Activated CD4-positive, CD25-positive, alpha-beta regulatory T cell treated with anti-CD3 and anti-CD28 coated beads, Interleukin-2, amount 50 U/mL, for 72 hours (primary cell): ENCODE measurements at places on chromosomes 7 and 10.

DNA sequence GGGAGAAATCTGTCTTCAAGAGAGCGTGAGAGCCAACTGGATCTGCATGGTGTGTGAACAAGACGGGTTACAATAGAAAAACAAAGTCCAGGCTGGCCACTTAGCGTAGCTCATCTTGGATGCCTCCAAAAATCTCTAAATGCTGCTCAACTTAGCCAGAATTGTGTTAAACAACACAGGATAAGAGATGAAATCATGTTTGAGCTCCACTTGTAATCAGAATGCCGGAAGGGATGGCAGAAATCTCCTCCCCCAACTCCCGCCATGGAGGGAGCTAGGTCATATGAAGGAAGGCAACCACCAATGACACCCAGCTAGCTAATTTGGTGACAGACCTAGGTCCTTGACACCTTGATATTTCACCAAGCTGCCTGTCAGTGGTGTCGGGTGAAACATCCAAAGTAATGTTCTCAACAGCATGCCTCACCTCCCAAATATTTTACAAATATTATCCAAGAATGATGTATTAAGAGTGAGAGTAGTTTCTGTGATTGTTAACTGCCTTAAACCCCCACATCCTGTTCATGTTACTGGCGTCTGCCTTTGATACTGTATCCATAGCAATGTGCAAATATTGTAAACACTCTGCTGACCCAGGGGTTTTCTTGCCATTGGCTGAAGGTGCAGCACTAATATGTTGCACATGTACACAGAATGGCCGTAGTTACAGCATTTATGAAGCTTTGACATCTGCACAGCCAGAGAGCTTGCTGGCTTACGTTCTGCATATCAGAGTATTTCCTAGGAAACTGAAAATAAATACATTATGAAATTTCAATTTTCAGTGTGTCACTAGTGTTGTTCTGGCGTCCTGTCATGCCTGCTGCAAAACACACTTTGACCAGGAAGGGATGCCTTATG is 25.8 kb downstream of the TMEM254 start:
- DNase-seq, result no peak

DNA sequence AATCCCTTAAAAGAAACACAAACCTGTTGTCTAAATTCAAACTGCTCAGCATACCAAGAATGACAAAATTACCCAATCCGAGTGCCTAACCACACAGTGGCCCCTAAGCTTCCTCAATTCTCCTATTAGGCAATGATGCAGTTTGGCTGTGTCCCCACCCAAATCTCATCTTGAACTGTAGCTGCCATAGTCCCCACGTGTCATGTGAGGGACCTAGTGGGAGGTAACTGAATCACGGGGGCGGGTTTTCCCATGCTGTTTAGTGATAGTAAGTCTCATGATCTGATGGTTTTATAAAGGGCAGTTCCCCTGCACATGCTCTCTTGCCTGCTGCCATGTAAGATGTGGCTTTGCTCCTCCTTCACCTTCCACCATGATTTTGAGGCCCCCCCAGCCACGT is 21.9 kb downstream of the PSAP start:
- no peak for DNase-seq

- no peak for DNase-seq
These were observed 286.5 kb downstream of the DOCK4 start for GRCh38 chr7:111919631-111920179.

DNA sequence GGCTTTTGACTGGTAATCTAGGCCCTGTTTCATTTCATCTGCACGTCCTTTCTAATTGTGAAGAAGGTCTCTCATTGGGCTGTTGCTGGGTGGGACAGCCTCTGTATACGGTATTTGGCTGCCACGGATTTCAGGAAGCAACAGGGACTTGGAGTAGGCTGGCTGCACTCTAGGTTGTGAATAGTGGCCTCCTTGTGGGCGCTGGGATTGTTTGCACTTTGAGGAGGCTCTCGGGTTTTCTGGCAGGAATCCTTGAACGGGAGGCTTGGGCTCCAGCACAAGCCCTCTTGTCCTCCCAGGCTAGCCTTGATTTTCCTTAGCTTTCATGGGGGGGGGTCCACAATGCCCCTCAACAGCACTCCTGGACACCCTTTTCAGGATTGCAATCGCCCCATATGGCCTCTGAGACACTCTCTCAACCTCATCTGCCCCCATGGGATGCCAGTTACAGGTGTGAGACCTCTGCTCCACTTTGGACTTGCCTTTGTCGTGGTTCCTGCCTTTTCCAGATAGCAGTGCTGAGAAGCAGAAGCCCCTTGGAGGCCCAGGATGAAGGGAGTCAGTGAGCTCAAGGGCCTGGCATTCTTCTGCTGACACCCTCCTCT is 33.9 kb upstream of the ZNF273 start:
- no peak for DNase-seq

DNA sequence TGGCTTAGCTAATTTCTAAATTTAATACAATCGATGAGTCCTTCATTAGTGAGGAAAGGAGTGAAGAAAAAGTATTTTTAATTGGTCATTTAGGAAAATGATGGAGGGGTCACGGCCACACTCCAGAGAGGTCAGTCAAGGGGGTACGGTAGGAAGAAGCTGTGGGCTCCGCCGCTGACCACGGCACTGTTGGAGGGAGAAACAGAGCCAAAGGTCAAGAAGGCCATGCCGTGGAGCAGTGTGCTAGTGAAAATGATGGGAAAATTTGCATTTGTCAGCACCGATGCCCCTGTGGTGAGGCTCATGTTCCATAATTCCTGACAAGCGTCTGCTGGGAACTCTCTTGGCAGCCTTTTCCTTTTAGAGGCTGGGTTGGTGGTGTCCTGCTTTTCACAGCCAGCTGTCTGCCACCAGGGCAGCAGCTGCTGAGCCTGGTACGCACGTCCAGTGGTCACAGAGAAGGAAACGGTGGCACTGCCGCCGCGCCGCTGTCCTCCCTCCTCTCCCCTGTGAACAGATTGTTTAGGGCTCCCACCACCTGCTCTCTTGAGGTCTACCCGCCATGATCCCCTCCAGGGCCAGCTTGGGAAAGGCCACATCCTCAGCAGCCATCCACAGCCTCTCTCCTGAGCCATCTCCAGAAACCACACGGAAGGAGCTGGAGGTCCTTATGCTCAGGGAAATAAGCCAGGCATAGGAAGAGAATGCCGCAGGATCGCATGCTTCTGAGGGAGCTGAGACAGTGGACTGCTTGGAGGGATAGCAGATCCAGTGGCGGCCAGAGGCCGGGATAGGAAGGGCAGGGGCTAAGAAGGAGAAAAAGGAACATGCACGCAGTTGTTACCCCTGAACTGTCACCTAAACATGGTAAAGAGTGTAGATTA is 263.7 kb upstream of the PPP2R2D start:
- DNase-seq, result no peak

- no peak for DNase-seq
These were observed 79.0 kb upstream of the LYZL1 start for GRCh38 chr10:29209830-29210229.

DNA sequence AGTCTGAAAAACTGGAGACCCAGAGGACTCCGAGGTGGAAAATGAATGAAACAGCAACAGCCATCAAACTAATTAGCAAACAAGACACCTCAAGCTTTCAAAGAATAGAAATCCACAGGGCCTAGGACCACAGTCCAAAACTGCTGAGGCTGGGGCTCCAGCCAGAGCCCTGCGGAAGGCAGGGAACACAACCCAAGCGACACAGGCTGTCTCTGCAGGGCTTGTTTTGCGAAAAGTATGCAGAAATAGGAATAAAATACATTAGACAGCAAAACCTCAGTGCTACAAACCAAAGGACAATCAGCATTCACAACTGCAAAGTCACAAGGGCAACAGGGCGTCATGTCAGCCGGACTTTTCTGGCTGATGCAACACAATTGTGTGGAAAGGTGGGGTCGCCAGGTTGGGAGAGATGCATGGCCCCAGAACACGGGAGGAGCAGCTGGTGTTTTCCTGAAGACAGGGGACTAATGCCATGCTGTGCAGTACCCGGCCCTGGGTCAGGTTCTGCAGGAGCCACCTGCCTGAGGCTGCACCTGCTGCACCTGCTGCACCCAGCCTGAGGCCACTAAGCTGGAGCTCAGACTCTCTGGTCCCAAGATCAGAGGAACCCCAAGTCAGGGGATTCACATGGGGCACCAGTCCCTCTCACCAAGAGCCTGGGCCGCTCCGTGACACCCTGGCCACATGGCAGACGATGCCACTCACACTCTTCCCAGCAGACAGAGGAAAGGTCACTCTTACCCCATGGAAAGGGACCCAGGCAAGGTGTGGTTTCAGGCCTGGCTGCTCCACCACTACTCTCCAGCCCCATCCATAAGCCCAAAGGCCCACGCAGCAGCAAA is 74.2 kb downstream of the MAD1L1 start:
- no peak for DNase-seq

GRCh38 chr10:80199828-80200227 is 5.5 kb downstream of the ANXA11 start:
- DNase-seq, result no peak

- DNase-seq, result no peak
These were observed at the start of gene GPNMB for GRCh38 chr7:23246555-23246954. Gene GPNMB, plus strand, starts transcription at chr7:23246775. Its CDS starts 83 bp downstream, at chr7:23246858.

DNA sequence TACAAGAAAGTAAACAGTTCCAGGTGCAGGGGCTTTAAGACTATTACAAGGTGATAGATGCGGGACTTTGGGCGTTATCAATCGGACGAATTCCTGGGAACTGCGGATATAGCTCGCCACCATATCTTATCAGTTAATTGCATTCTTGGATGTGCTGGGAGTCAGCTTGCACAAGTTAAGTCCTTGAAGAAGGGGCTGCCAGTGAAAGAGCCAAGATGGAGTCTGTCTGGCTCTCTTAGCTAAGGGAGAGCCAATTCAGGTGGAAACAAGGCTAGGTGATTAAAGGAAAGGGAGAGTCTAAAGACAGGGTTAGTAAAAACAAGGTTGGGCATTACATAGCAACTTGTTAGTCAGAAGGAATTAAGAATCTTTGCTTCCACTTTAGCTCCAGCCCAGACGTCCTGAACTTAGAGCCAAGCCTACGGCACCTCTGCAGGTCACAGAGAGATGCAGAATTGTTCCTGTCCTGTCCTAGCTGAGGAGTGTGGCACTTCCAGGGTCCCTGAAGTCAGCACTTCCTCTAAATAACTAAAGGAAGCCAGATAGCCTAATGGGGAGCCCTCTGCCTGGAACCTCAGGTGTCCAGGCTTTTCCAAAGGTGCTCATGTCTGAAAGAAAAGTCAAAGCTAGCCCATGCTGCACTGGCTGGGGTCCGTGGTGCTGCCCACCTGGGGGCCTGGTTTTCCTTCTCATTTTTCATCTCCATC is 17.3 kb downstream of the ZC3HAV1 start:
- no peak for DNase-seq

DNA sequence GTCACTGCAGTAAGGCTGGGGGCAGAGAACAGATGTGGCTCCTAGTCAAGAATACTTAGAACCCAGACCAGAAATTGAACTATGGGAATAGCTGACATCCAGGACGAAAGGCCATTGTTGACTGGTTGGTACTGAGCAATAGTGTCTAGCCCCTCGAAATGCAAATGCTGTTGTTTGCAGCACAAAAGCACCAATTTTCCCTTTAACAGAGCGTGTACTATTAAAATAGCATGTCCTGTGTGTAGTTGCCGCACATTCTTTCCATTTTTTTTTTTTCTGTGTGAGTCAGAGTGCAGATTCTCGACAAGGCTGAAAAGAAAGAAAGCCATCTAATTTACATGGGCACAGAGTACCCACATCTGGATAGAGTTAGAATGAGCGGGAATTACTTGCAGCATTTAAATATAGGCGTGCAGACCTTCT is 302.4 kb downstream of the PTEN start:
- no peak for DNase-seq

DNA sequence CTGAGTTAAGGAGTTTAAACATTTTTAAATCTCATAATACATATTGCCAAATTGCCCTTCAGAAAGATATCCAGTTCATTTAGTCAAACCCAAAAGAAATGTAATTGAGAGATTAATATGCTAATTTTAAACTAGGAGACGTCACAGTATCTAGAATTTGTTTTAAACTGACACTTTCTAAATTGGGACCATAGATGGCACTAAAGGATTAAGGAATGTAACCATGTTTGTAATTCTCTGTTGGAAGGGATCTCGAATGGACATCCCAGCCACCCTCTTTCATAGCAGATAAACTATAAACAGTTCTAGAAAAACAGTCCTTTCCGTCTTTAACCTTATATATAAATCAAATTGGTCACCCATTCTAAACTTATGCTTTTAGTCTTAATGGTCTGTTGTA is 30.0 kb upstream of the SAMD9L start:
- DNase-seq, result no peak

DNA sequence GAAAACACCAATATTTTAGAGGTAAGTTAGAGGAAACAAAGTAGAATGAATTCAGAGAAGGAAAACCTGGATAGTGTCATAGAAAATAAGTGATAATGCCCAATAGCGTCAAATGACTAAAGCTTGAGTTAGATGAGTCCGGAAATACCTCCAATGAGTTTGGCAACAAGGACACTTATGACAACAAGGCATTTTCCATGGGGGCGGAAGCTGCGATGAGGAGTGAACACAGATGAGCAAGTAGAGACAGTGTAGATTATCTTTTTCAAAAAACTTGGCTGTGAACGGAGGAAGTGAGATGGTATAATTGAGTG is 383 bp upstream of the R3HCC1L start:
- DNase-seq, result no peak

DNA sequence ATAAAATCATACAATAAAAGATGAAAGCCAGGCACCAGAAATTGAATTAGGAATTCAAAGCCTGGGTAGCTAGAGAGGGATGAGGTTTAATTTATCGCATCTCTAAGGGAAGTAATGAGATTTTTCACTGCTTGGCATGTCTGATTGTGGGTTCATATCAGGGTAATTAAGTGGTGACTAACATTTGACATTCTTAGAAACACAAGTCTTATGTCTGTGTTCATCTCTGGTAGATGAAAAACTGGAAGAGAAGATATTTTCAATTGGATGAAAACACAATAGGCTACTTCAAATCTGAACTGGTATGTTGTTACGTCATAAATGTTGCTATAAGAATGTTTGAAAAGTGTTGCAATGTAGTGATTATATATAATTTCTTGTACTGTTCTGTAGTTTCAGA is 36.8 kb upstream of the ARMS2 start:
- no peak for DNase-seq

GRCh38 chr10:98326621-98327027 is 58.6 kb upstream of the LOXL4 start:
- no peak for DNase-seq

DNA sequence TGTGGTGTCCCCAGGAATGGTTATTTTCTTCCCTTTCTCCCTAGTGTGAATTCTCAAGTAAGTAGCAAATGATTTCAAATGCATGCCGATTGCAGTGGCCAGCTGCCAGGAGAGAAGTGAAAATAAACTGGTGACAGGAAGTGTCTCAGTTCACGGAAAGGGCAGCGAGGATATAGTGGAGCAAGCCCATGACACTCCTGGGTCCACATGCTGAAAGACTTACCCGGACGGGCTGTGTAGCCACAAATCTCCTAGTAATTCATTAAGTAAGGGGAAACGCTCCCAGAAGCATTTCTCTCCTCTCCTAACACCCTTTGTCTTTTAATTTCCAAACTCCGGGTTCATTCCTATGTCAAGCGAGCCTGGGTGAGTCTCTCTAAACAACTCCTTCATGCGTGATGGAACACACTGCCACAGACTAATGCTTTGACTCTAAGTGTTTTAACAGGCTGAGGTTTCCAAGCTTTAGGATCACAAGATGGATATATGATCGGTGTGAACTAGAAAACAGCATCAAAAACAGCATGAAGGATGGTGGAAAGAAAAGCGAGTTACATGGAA is 125.6 kb downstream of the CYP26A1 start:
- no peak for DNase-seq
